ENCODE measurements at places on chromosomes 3 and 15.

DNA sequence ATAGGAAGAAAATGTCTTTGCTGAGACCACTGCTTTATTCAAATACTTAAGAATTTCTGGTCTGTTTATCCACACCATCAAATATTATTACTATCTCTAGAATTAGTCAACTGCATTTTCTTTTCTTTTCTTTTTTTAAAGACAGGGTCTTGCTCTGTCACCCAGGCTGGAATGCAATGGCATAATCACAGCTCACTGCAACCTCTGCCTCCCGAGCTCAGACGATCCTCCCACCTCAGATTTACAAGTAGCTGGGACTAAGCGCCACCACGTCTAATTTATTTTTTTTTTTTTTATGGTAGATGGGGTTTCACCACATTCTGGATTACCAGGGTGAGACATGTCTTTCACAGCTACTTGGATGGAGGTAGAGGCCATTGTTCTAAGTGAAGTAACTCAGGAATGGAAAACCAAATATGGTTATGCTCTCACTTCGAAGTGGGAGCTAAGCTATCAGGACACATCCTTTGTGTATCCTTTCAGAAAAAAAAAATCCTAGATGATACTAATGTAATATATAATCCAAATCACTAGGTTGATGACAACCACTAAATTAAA is 52.8 kb downstream of the STAG1 start:
- no peak for DNase-seq

GRCh38 chr3:41863024-41863423 is 98.9 kb downstream of the ULK4 start:
- DNase-seq, result no peak

DNA sequence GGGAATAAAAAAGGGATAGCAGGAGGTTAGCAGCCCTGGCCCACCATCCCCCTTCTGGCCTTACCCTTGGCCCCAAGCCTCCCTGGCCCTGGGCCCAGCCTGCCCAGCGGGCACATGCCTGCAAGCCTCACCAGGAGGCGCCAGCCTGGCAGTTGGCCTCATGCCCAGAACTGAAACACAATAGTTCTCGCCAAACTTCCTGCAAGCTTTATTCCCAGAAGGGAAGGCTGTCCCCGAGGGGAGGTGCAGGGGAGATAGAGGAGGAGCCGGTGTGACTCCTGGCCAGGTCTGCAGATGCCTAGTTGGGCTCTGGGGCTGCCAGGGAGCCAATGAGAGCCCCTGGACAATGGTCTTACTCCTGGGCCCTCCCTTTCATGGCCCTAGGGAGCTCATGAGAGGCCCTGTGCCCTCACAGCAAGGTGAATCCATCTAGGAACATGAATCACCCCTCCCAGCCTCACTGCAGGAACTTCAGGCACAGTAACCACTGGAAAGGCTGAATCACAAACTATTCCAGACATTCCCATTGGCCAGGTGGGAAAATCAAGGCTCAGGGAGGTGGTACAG is 4.0 kb downstream of the CCDC33 start:
- DNase-seq, result peak; percentile 94

DNA sequence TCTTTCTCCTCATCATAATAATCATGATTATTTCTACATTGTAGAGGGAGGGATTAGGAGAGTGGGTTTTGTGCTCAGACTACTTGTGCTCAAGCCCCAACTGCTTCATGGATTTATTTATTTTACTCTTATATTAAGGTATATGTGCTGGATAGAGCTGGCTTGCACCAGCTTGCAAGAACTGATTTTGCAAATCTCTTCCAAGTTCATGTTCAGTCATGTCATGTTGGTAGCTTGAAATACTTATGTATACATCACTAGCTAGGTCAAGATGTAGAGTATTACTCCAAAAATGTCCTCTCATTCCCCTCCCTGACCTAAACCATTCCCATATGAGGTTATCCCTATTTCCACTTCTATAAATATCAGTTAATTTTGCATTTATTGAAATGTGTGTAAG is 293.9 kb upstream of the RBMS3 start:
- no peak for DNase-seq

- no peak for DNase-seq
Observed at GRCh38 chr15:50016951-50017350, 102.1 kb downstream of the ATP8B4 start.

Data from NCI-H1436 treated with DMSO at 0.1 percent for 48 hours (cell line).